ENCODE measurements at places on chromosomes 3 and 15.

DNA sequence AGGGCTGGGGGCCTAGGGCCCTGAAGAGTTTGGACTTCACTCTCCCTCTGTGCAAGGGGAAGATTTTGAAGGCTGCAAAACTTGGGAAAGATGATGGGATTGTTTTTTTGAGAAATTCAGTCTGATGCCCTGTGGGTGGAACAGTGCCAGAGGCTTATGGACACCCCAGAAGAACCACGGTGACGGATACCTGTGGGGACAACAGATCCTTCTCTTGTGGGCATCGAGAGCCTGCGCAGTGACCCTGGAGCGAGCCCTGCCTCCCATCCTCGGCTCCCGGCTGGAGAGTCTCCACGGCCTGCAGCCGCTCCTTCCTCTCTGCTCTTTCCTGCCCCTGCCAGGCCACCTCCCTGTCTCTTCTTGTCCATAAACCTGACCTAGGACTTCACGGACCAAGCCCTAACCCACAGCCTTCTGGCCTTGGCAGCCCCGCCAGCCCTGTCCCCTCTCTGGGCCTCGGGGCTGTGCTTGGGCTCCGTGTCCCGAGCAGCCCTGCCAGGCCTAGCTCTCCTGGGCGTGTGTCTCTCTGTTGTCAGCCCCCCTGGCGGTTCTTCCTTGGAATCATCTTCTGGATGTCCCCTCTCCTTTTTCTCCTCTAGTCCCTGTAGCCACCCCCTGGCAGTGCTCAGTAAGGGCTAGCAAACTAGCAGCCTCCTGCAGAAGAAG lies 98.4 kb downstream of the VGLL4 start:
- no peak for DNase-seq

DNA sequence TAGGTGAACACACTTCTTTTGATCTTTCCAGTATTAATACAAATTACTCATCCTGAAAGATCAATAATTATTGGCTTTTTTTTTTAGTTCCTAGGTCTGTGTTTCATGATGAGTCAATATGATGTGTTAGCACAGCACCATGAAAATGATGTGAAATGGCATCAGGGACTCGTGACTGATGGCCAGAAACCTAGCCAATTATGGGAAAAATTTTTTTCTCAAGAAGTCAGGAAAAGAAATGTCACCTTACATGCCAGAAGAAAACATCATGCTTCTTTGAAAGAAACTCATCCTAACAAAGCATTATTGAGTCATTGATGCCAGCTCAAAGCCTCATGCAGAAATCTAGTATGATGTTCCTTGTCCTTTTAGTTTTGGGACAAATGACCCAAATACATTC lies 468.3 kb upstream of the CBLB start:
- DNase-seq = no peak

GRCh38 chr3:71050538-71051258 lies 532.8 kb downstream of the FOXP1 start:
- no peak for DNase-seq

GRCh38 chr15:43230640-43231115 lies 9.9 kb upstream of the EPB42 start:
- DNase-seq = no peak
